ENCODE measurements at places on chromosomes 7 and 10.

DNA sequence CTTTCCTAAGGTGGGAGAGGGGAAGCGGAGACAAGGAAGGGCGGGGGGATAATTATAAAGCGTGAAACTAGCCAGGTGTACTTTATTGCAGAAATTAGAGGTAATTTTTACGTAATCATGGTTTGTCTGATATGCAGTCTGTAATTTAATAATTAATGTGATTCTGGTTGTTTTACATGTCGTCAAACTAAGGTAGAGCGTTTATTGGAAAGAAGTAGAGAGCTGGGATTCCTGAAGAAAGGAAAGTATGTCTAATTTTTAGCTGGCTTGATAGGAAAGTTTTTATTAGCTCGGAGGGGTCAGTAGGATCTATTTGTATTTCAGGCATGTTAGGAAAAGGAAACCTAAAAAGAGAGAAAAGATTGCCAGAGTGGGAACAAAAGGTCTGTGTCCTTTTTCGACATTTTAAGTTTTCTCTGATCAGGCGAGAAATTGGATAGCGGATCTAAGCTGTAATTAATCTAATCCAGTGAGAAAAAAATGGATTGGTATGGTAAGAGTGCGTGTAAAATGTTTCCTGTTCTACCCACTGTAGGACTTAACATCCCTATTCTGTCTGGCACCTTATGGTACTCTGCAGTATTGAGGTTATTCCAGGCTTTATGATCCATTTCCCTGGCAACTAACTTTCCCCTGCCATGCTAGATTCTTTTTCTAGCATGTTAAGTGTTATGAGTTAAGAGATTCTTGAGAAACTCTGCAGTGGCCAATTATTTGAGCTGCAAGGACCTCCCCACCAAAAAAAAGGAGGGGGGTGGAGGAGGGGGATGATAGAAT lies 1.4 kb downstream of the CELF2 start:
- DNase-seq = no peak

DNA sequence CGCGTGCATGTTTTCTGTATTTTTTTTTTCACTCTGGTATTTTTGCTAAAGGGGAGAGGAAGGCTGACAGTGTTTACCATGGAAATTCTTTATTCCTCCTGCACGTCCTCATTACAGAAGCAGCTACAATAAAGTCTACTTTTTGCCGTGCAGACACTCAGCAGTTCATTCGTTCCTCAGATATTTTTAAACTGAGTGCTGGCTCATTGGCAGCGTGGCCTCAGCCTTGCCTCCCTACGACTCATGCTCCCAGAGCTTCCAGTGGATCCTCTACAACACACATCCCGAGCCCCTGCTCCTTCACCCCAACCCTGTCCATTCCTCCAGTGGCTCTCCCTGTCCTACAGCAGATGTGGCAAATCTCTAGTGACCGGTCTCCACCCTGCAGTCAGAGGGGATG lies 239.2 kb upstream of the ZMIZ1 start:
- peak; percentile 37 for DNase-seq

GRCh38 chr10:69061305-69062161 lies 26.4 kb upstream of the SRGN start:
- DNase-seq = peak; percentile 91

DNA sequence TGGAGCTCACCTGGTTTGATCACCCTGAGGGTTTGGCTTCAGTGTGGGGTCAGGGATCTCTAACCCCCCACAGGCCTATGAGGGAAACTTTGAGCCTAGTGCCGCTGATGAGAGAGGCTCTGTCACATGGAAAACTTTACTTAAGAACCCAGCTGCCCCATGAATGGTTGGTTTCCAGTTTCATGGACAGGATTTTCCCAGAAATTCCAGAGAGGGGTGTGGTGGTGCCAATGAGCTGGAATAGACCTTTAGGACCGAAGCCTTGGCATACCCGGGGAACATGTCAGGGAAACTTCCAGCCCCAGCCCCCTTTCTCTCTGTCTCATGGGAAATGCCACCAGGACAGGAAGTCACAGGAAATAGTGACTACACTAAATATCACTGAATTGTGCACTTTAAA lies 36.9 kb downstream of the AKR1B1 start:
- DNase-seq = no peak

- DNase-seq = no peak
These were observed 243.8 kb downstream of the DNAJB9 start for GRCh38 chr7:108813251-108814014.

DNA sequence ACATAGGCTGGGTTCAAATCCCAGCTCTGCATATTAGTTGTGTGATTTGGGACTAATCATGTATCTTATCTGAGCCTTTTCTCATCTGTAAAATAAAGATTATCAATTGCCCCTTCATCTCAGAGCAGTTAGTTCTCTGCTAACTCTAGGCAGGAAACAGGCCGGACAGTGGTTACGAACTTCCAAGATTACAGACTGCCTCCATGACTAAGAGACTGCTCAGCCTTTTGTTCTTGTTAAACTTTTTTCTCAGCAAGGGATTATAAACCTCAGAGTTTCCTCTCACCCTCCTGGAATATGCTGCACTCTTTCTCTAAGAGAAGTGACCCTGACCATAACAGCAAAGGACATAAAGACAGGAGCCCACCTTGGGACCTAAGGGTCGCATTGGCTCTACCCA lies 52.5 kb upstream of the NFKB2 start:
- DNase-seq = peak; percentile 65

GRCh38 chr7:94087664-94088352 lies 83.7 kb upstream of the BET1 start:
- peak; percentile 61 for DNase-seq

- peak; percentile 38 for DNase-seq
These were observed 127.6 kb downstream of the TNS3 start for GRCh38 chr7:47454069-47454973.

- no peak for DNase-seq
These were observed 333.7 kb downstream of the GFRA1 start for GRCh38 chr10:115939101-115939854.

DNA sequence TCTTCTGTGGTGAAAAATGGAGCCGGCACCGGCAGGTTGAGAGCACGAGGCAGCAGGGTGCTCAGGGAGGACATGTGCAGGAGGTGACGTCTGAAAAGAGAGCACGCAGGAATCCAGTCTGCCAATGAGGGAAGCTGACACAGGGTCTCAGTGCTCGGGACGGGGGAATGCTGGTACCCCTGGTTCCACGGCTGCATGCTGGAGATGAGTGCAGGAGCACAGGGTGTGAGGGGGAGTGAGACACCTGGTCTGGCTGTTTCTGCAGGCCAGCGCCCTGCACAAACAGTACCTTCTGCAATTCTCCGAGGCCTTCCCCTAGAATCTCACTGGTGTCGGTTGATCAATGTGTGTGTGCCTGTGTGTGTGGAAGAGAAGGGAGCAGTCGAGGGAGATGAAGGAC lies 72.7 kb downstream of the VOPP1 start:
- DNase-seq = no peak

DNA sequence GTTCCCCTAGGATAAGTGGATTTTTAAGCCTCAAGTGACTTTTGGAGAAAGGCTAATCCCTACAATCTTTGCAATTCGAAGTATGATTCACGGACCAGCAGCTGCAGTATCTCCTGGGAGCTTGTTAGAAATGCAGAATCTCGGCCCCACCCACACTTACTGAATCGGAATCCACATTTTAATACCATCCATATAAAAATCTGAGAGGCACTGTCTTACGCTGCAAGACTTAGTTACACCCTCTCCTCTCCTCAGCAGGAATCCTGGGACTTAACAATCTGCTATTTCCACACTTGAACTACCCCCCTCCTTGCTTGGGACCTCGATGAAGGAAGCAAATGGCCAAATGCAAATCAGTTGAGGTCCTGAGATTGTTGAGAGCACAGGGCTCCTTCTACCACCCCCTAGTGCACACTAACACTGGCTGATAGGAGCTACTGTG lies 21.0 kb downstream of the ITPRIP start:
- no peak for DNase-seq

DNA sequence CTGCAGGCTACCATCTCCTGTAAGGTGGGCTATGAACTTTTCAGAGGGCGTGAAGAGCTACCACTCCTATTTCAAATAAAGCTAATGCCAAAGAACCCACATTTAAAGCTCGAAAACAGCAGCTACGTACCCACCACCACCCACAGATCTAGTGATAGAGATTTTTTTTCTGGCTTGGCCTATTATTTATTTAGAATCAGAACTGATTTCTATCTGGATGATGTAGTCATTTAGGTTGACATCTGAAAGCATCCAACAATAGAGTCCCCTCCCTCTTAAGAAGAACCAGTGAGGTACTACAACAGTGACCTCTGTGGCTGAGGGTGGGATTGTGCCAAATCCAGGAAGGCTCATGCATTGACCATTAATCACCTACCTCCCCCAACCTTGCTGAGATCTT lies 113.8 kb upstream of the ADO start:
- no peak for DNase-seq

DNA sequence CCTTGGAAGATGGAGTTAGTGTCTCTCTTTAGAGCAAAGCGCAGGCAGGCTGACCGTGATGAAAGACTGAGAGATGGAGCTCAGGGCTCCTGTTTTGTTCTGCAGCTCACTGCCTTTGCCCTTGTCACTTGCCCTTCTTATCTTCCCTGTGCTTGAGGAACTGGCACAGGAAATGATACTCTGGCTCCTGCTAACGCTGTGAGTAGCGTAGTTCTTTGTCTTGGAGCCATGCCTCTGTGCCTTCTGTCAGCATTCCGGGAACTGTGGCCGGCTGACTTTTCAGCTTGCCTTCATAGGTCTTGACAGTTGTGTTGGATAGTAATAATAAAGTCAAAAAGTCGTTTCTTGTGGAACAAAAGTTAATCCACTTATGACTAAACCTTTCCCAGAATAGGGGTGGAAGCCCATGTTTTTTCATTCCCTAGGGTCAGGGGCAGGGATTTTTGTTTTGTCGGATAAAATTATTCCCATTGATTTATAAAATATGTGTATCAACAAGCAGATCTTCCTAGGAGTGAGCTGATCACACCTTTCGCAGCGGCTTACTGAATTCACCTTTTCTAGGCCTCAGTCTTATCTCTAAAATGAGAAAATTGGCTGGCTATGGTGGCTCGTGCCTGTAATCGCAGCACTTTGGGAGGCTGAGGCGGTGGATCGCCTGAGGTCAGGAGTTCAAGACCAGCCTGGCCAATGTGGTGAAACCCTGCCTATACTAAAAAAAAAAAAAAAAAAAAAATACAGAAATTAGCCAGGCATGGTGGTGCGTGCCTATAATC lies 16.6 kb upstream of the TMEM236 start:
- DNase-seq = no peak

DNA sequence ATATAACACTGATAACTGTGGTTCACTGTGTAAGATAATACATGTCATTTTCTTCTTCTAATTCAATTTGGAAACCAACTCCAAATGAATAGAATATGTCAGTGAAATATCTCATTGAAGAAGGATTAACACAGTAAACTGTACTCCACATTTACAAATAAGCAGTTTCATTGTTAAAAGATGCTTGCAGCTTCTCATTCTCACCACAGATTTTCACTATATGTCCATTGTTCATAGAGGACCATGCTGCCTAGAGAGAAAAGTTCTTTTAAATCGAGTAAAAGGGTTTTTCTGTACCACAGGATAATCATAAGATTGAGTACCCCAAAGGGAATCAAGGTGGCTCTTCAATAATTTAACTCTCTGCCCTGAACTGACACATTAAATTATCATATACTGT lies 165.5 kb downstream of the LRRN3 start:
- no peak for DNase-seq

GRCh38 chr10:106226142-106226541 lies 938.4 kb downstream of the SORCS1 start:
- DNase-seq = no peak

GRCh38 chr7:7701527-7701926 lies 16.9 kb downstream of the RPA3 start:
- DNase-seq = no peak

DNA sequence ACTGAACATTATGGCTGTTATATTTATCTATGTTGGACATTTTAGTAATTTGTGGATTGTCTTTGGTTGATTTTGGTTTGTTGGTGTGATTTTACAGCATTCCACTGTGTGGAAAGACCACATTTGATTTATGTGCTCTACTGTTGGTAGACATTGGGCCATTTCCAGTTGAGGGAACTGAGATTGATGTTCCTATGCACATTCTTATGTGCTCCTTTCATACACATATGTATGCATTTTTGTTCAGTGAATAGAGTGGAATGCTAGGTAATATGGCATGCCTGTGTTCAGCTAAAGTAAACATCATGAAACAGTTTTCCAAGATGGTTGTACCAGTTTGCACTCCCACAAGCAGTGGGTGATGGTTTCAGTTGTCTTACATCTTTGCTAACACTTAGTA lies 15.1 kb downstream of the CACNB2 start:
- DNase-seq = no peak

GRCh38 chr7:158849442-158849767 lies 7.0 kb upstream of the DYNC2I1 start:
- no peak for DNase-seq

- no peak for DNase-seq
These were observed 198.3 kb upstream of the YAE1 start for GRCh38 chr7:39367943-39368342.

- DNase-seq = peak; percentile 87
These were observed 4.4 kb downstream of the BAG3 start for GRCh38 chr10:119655566-119656001.

GRCh38 chr7:2193575-2194305 lies 39.0 kb downstream of the MAD1L1 start:
- DNase-seq = no peak

- DNase-seq = no peak
These were observed 331.9 kb downstream of the FGFR2 start for GRCh38 chr10:121266370-121266769.

GRCh38 chr7:69095649-69096048 lies 502.6 kb upstream of the AUTS2 start:
- no peak for DNase-seq

GRCh38 chr7:32533276-32534029 lies 38.2 kb downstream of the AVL9 start:
- no peak for DNase-seq

Data from HFFc6 (cell line).